Activated T-cell treated with anti-CD3 and anti-CD28 coated beads, Interleukin-2, amount 50 U/mL, for 1 hour (primary cell): ENCODE measurements at places on chromosomes 11 and 22.

DNA sequence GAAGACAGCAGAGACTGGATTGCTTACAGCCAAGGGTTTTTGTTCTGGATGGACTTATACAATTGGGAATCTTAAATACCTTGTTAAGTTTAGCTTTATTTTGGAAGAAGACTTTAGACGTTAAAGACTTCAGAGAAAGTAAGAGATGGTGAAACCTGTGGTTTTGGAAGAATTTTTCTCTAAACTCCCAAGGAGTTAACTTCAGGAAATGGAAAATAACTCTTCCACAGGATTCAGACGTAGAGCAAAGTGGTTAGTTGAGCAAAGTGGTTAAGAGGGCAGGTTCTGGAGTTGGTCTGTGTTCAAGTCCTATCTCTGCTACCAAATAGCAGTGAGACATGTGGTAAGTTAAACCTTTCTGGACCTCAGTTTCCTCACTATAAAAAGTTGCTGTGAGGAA lies 12.8 kb downstream of the PITPNB start:
- no peak for DNase-seq

DNA sequence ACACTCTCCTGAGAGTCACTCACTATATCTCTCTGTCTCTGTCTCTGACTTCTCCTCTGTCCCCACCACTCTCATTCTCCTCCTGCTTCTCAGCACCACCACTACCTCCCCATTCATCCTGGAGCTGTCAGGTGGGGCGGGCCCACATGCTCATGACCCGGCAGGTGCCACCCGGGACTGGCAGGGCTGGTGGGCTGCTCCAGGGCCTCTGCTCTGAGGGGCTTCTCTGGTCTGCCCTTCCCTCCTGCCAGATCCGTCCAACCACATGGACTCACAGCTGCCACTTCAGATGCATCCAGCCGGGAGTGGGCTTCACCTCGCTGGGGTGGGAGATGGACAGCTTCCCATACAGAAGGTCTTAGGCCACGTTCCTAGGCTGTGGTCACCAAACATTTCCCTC lies 4.8 kb upstream of the EMID1 start:
- no peak for DNase-seq

DNA sequence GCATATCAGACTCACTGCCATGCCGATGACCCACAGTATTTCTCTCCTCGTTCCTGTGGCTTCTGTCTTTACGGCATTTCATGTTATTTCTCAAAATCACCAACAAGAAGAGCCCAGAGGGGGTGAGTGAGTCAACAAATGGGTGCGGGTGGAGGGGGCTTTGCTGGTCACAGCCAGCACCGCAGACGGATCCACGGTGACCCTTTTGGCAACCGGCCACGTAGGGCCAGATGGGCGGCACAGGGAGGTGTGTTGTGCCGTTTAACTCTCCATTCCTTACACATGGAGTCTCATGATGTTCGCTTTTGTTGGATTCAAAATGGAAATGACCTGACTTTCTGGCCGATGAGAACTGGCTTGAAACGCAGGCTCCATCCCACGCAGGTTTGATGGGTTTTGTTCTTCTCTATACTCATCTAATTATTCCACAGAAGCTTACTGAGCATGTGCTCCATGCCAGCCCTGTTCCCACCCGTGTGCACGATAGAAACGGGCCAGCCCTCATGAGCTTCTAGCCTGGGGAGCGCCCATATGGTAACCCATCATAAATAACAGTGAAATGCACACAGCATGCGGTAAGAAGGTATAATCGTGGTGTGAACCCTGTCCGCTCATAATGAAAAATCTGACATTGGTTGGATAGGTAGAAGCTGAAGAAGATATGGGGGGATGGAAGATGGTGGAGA lies 319.9 kb downstream of the BRD1 start:
- DNase-seq = no peak

- no peak for DNase-seq
These were observed 13.2 kb downstream of the C11orf87 start for GRCh38 chr11:109435121-109435742.

DNA sequence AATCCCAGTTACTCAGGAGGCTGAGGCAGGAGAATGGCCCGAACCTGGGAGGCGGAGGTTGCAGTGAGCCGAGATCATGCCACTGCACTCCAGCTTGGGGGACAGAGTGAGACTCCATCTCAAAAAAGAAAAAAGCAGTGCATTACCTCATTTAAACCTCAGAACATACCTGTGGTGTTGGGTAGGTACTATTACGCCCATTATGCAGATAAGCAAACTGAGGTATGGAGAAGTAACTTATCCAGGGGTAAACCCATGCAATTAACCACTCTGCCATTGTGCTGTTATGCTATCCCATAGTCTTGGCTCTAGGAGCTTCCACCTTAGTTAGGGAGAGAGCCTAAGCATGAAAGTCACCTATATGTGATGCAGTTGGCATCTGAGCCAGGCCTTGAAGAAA lies 2.3 kb upstream of the SEC14L3 start:
- no peak for DNase-seq

- no peak for DNase-seq
These were observed 3.6 kb downstream of the BCL9L start for GRCh38 chr11:118921929-118922744.

- no peak for DNase-seq
These were observed 9.0 kb upstream of the MUC5AC start for GRCh38 chr11:1148752-1149180.

DNA sequence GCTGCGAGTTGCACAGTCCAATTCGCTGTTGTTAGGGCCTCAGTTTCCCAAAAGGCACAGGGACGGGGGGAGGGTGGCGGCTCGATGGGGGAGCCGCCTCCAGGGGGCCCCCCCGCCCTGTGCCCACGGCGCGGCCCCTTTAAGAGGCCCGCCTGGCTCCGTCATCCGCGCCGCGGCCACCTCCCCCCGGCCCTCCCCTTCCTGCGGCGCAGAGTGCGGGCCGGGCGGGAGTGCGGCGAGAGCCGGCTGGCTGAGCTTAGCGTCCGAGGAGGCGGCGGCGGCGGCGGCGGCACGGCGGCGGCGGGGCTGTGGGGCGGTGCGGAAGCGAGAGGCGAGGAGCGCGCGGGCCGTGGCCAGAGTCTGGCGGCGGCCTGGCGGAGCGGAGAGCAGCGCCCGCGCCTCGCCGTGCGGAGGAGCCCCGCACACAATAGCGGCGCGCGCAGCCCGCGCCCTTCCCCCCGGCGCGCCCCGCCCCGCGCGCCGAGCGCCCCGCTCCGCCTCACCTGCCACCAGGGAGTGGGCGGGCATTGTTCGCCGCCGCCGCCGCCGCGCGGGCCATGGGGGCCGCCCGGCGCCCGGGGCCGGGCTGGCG lies at the start of gene BCR:
BCR (plus strand) TSS at position 209 of the 592 bp plus-strand sequence. CDS start 452 bp downstream, outside the sequence.
- DNase-seq = peak; percentile 72

GRCh38 chr22:32596471-32596870 lies 121.9 kb downstream of the FBXO7 start:
- DNase-seq = no peak

DNA sequence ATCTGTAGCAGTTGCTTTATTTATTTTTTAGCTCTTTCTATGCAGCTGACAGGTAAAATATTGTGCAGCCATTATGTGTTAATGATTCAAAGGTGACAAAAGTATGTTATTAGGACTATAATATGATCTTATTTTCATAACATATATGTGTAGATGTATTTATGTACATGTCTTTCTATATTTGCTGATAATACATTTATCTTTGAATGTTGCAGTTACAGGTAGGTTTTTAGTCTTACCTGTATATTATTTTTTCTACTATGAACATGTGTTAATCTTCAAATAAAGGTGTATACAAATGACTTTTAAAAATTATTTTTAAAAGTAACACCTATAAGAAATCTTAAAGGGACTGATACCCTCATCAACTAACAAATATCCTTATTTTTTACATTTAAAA lies 33.6 kb downstream of the FAR1 start:
- DNase-seq = no peak

GRCh38 chr11:120605469-120605868 lies 93.9 kb downstream of the GRIK4 start:
- no peak for DNase-seq

DNA sequence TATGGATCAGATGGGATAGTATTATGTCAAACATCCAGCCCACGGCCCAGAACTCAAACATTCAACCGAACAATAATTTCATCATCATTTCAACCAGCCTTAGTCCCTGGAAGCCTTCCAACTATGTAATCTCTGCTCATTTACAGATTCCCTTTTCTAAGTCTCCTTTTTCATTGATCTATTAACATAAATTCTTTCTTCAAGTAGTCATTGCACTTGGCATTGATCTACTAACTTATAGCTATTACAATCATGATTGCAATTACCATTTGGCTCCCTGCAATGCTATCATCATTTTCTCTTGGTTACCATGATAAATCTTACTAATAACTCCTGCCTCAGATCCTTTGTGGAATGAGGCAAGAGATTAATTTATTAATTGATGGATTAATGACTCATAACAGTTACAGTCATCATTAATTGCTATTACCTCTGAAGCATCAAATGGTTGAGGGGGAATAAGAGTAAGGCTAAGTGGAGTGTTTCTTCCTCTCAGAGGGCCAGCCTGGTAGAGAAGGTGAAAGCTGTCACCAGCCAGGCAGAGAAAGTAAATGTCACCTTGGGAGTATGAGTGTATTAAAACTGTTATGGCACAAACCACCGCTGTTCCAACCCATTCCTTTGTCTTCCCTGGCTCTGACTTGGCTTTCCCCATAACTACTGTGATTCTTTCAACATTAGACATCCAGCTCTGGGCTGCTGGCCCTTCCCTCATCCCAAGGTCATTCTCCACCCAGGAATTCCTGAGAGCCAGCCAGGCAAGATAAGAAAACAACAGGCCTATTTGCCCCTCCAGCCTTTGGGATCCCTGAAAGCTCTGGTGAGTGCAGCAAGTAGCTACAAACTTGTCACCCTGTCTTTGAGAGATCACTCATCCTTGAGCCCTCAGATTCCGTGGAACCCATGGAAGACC lies 174.7 kb downstream of the RRAS2 start:
- DNase-seq = no peak

DNA sequence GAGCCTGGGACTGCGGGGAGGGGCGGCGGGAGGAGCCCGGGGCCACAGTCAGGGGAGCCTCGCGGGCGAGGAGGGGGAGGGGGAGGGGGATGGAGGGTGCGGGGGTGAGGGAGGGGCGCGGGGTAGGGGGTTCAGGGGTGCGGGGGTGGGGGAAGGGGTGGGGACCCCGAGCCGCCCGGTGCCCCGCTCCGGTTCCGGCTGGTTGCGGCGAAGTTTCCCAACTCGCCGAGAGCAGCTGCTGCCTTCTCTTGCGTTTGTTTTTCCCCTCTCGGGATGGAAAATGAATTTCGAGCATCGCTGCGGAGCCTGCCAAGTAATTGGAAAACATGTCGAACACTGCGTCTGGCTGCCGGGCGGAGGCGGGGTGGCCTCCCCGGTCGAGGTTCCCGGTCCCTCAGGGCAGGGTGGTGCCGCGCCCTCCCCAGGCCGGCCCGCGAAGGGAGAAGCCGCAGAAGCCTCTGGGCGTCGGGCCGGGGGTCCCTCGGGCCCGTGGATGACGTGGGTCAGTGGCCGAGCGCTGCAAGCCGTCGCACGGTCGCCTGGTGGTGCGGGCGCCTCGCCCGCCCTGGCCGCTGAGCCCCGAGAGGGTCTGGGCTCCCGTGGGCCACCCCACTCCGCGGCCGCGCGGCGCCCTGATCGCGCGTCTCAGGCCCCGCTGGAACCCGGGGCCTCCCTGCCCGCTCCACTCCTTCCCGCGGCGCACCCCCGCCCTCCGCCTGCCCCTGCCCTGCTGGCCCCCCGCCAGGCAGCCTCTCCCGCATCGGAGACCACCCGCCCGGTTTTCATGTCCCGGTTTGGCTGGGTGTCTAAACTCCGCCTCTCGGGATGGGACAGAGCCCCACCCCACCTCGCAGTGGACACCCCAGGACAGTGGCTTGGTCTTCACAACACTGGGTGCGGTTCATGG lies 12.1 kb downstream of the SPATA19 start:
- DNase-seq = no peak
